ENCODE measurements at places on chromosomes 7 and 10.

DNA sequence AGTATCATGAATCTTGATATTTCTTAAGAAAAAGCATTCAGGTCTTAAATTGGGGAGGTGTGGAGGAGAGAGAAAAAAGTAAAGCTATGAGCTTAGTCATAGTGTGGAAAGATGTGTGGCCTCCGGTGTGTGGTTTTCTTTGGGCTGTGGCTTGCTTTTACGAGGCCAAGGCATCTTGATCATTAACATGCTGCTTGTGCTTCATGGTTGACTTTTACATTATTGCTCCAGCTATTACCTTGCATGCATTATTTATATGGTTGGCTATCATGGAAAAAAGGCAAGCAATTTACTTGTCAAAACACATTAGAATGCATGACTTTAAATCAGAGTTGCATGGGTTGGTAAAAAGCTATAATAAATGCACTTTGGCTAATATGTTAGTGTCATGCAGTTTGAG lies 300.7 kb upstream of the ADARB2 start:
- no peak for DNase-seq
- H3K36me3 ChIP-seq = no peaks in the 10 kb centered on the region
- H3K27me3 ChIP-seq = peaks cover 5% of the 10 kb centered on the region
- H3K27ac ChIP-seq = no peak overlapping the region
- no peaks in the 10 kb centered on the region for H3K4me1 ChIP-seq

- H3K27me3 ChIP-seq = peaks cover 30% of the 10 kb centered on the region
- no peaks in the 10 kb centered on the region for H3K36me3 ChIP-seq
- H3K27ac ChIP-seq = no peak overlapping the region
- no peak for DNase-seq
- H3K4me1 ChIP-seq = peaks cover 7% of the 10 kb centered on the region
Measured at GRCh38 chr10:130999376-131000202, 311.9 kb downstream of the TCERG1L start.

DNA sequence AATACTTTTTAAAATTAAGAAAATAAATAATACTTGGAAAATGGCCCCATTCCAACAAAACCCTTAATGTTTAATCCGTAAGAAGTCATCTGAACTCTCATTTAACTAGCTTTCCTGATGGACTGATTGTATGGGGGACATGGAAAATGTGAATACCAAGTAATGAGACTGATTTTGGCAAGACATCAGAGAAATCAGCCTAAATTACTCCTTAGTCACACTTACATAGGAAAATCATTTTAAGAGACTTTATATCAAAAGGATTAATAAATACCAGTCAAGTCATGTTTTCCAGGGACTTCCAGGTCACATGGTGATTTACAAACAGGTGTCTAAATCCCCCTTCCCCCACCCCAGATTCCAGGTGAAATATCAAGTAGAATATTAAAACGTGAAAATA lies 58.2 kb downstream of the GRM8 start:
- no peak for DNase-seq
- H3K4me3 ChIP-seq = no peak overlapping the region
- no peak overlapping the region for H3K27ac ChIP-seq
- no peaks in the 10 kb centered on the region for H3K4me1 ChIP-seq
- peaks cover 4% of the 10 kb centered on the region for H3K27me3 ChIP-seq

GRCh38 chr10:123109466-123109865 lies 26.3 kb upstream of the HMX3 start:
- peaks cover 61% of the 10 kb centered on the region for H3K27me3 ChIP-seq
- no peaks in the 10 kb centered on the region for H3K36me3 ChIP-seq
- no peaks in the 10 kb centered on the region for H3K4me1 ChIP-seq
- no peak overlapping the region for H3K27ac ChIP-seq
- no peak for DNase-seq
- H3K4me3 ChIP-seq = no peak overlapping the region

- H3K27ac ChIP-seq = no peak overlapping the region
- H3K36me3 ChIP-seq = no peaks in the 10 kb centered on the region
- H3K4me3 ChIP-seq = no peak overlapping the region
- no peak for DNase-seq
- peaks cover 44% of the 10 kb centered on the region for H3K27me3 ChIP-seq
Measured at GRCh38 chr7:157503229-157503628, 166.4 kb downstream of the DNAJB6 start.
